CD4-positive, alpha-beta T cell treated with Interleukin-21 for 1 hour (primary cell): ENCODE measurements at places on chromosomes 4 and X.

GRCh38 chr4:2390784-2391421 lies 27.5 kb downstream of the ZFYVE28 start:
- DNase-seq = no peak

DNA sequence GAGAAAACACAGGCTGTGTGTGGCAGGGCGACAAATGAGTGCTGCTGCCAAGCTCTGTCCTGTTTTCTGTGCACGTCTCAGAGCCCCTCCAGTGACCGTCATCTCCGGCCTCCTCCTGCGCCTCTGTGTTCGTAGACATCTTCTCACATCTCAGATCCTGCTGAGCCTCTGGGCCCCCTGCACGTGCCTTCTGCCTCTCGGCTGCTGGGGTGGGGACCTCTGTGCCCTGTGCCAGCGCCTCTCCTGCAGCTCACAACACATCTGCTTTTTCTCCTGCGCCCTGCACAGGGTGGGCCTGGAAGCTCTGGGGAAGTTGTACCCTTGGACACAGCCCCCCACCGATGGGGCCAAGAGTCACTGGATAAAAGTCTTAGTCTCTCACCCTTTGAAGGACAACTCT lies 2.4 kb upstream of the CTAG2 start:
- no peak for DNase-seq

DNA sequence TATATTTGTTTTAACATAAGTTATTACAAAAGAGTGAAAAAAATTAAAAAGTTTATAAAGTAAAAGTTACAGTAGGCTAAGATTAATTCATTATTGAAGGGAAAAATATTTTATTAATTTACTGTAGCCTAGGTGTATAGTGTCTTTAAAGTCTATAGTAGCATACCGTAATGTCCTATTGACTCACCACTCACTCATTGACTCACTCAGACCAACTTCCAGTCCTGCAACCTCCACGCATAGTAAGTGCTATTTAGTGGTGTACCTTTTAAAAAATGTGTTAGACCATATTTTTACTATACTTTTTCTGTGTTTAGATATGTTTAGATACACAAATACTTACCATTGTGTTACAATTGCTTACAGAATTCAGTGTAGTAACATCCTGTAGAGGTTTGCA lies 841.1 kb downstream of the CENPC start:
- no peak for DNase-seq

GRCh38 chr4:108031427-108032083 lies 41.9 kb downstream of the HADH start:
- no peak for DNase-seq

- DNase-seq = no peak
Observed at GRCh38 chr4:76275486-76276124, 24.1 kb downstream of the FAM47E start.

DNA sequence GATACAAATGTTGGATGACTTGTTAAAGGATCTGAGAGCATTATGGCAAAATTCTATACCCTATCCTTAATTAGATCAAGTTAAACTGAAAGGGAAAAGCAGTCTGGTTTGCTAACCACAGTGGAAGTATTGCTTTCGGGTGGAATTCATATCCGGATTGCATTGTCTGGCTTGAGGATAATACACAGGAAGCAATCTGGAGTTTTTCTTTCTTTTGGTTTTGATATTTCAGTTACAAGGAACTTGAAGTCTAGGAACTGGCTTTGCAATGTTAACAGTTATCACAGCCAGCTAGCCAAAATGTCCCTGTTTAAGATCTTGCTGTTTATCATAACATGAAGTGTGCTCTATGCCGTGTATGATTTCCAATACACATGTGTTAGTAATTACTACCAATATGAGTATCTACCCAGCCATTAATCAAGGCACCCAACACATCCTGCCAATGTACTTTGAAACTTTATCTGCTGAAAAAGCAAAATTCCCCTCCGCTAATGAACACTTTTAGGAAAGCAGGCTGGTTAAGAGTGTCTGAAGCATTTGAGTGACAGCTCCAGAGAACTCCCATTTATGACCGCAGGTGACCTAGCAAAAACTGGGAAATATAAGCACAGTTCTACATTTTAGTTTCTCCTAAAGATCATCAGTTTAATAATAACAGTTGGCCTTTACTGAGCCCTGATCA lies 146.4 kb downstream of the PALLD start:
- no peak for DNase-seq

DNA sequence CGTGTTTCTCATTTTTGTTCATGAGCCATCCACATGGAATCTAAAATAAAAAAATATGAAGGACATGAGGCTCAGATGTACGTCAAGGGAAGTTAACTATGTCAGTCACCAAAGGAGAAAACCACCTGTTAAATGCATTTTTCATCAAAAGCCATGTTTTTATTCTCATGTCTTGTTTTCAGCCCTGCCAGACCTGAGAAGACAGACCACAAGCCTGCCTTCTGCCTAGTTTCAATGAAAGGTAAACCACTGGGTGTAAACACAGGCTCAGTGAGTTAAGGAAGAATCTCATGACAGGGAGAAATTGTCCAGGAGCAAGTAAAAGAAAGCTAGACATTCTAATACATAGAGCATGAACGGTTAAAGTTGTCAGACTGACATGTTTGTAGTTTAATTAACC lies 52.3 kb upstream of the TNIP3 start:
- peak; percentile 25 for DNase-seq

GRCh38 chr4:119797238-119797894 lies 168.8 kb upstream of the PDE5A start:
- DNase-seq = no peak

- peak; percentile 62 for DNase-seq
Observed at GRCh38 chrX:119755981-119756533, 2.3 kb upstream of the SOWAHD start.

DNA sequence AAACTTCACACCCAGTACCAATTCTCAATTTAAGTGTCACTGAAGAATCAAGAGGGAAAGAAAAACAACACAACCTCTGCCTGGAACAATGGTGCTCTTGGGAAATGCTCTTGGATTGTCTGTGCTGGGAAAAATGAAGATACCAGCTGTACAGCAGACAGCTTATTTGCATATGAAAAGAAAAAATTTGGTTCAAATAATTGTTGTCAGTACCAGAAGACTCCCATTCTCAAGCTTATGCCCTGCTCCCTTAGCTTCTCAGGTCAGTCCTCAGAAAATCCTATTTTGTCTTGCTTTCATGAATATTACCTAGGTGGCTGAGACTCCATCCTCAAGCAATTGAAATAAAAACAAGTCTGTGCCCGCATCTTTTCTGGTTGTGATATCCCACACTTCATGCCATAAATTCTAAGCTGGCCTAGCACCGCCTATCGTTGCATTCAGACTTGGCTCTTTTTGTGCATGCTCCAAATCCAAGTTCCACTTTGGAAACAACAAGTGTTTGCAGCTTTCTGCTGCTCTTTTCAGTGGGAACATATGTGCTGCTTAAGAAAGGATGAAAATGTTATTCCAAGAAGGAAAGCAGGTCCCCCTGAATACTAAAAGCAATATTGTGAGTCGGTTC lies 431.6 kb downstream of the INPP4B start:
- no peak for DNase-seq

DNA sequence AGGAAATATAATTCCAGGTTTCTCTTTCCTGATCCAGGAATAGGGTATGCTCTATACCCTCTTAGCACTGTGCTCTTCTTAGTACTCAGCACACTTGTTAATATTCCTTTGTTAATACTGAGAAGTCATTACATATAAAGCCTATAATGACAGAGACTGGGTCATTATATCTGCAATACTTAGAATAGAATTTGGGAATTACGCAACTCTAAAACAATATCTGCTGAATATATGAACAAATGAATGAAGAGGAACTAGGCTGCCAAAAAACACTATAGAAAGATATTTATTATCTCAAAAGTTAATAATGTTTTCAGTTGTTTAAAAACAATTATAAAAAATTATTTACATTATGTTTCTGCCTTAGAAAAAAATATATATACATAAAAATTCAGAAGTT lies 36.4 kb upstream of the ANKRD50 start:
- DNase-seq = no peak

DNA sequence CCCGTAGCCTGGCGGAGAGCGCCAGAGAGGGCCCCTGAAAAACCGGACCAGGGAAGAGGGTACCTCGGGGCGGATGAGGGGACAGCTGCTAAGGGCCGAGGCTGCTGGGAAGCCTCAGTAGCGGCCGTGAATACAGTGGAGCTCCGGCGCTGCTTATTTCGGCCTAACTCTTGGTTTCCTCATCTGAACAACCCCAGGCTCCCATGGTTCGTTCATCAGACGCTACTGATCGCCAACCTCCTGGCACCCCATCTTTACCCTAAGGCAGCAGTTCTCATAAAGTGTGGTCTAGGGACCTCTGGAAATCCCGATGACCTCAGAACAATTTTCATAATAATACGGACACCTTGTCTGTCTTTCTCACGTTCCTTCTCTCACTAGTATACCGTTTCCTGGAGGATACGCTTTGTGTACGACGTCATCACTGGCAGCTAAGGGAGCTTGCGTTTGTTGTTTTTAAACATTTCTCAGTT lies 645 bp upstream of the RAB28 start:
- DNase-seq = peak; percentile 73

GRCh38 chr4:79907001-79907400 lies 166.0 kb downstream of the ANTXR2 start:
- no peak for DNase-seq

DNA sequence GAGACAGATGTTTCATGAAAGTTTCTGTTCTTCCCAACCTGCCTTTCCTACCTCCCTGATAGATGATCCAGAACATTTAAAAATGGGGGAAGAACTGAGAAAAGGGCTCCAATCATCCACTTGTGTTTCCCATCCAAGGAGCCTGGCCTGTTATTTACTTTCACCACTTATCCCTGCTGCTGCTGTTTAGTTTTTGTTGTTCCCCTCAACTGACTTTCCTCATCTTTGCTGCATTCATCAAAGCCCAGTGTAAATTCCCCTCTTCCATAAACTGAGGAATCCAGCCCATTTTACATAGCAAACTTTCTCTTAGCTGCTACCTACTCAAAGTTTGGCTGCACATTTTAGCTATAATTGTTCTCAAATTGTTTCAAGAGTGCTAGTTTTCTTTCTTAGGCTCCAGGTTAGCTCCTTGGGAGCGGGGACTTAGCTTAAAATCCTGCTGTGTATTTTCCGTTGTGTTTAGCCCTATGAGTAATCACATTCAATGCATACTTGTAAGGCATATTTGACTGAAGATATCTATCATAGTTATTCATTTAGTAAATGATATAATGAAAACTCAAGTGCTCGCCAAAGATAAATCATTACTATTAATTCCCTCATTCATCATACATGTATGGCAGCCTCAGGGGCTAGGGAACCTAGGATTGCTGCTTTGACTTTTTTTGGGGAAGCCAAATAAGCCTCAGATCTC lies 1.4 kb upstream of the PTPN13 start:
- DNase-seq = no peak

DNA sequence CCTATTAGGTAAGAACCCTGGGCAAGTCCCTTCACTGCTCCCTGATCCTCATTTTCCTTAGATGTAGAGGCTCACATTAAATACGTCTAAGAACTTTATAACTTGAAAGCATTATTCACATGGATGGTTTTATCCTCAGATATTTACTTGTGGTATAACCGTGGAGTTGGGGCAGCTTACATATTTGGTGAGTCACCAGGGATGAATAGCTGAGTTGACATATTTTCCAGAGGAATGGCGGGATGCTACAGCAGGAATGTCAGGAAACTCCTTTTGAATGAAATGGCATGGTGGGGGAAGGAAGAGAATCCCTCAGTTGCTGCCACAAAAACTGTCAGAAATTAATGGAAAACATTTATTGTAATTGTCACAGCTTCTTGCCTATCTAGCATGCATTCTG lies 165.3 kb upstream of the RPS6KA3 start:
- no peak for DNase-seq

- no peak for DNase-seq
Observed at GRCh38 chr4:107709916-107710315, 10.1 kb downstream of the PAPSS1 start.
